Effector CD4-positive, alpha-beta T cell (primary cell): ENCODE measurements at places on chromosomes 16 and 17.

GRCh38 chr17:2048805-2049204 is 6.1 kb upstream of the HIC1 start:
- no peak for DNase-seq

DNA sequence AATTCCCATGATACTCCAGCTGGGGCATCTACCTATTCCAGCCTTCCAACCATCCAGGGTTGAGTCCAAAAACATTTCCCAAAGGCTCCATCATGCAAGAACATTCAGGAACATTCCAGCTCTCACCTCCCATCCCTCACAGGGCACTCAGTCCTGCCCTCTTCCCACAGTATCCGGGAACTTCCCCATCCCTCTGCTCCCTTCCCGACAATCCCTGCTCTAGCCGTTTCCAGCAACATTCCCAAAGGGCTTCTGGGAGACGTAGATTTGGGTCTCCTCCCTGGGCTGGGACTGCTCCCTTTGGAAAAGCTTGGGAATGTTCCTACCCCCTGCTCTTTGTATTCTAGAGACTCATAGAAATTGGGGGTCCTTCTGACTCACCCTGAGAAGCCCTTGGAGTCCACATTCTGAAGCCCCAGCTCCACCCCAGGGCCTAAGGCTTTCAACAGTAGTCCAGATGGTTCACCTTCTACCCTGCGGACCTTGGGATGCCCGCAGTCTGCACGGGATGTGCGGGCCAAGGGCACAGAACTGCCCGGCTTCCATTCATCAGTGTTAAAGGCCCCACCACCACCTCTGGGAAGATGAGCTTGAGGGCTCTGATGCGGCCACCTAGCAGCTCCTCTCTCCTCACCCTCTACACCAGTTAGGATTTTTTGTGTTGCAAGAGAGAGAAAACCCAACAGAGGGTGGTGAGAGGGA is 25.4 kb downstream of the NGFR start:
- DNase-seq: no peak

- DNase-seq: no peak
These were observed 495.9 kb upstream of the RBFOX1 start for GRCh38 chr16:6836766-6837165.

DNA sequence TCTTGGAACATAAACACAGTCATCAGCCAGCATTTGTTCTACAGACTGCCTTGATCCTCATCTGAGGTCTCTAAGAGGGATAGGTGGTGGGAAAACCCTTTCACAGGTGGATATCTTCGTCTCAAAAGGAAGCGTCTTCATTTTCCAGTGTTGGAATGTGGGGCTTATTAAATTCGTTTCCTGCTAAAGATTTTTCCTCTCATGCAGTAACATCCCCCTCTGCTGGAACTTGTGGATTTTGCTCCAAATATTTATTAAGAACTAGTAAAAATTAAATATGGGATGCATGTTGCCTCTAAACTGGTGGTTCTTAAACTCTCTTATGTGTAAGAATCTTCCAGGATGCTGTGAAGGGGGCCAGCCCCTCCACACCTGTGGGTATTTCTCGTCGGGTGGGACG is 20.1 kb upstream of the MLYCD start:
- DNase-seq: no peak
